ENCODE measurements at places on chromosomes 4 and X. TPM values are rescaled to one million over a fixed set of nuclear protein-coding genes. Genes with fewer than 3 reads are reported as not detected.
A peak's percentile ranks its signal among the peaks of the same experiment; 100 is the strongest.

DNA sequence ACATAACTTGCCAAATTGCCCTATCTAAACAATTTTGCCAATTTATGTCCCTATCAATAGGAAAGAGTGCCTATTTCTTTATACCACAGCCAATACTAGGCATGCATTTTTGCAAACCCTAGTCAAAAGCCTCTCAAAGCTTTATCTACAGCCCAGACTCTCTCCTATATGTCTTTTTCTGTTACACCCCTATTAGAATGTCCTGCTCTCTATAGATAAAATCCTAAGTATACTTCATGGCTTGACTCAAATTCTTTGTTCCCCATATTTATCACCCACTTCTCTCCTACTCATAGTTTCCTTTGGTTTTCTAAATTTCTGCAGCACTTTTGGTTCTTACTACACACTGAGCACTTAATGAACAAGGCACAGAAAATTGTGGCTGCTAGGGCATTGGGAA lies 38.0 kb downstream of the NUP62CL start:
- no peak for DNase-seq
- H3K4me1 ChIP-seq = no peaks in the 10 kb centered on the region
- H3K4me3 ChIP-seq = no peak overlapping the region
- H3K27me3 ChIP-seq = no peaks in the 10 kb centered on the region

- DNase-seq = no peak
- H3K4me3 ChIP-seq = no peak overlapping the region
- no peaks in the 10 kb centered on the region for H3K27me3 ChIP-seq
- H3K27ac ChIP-seq = no peak overlapping the region
- no peaks in the 10 kb centered on the region for H3K36me3 ChIP-seq
- H3K4me1 ChIP-seq = no peaks in the 10 kb centered on the region
Observed at GRCh38 chr4:139547979-139548378, 8.0 kb downstream of the SETD7 start.

DNA sequence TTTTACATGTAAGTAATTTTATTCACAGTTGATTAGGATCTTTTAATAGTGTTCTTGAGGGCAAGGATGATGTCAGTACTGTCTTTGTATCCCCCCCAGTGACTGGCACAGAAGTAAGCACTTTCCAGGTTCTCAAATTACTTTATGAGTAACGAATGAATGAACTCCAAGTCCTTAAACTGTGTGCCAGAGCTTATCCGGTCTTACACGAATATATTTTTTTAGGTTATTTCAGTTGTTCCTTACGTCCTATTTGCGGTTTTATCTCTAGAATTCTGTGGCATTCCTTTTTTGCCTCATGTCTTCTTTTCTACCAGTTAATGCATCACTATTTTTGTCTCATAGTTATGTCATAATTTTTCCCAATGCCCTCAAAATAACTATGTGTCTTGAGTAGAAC lies 106.9 kb upstream of the MID1IP1 start:
- H3K36me3 ChIP-seq = no peaks in the 10 kb centered on the region
- H3K27me3 ChIP-seq = no peaks in the 10 kb centered on the region
- H3K4me3 ChIP-seq = no peak overlapping the region
- DNase-seq = no peak
- no peaks in the 10 kb centered on the region for H3K4me1 ChIP-seq

DNA sequence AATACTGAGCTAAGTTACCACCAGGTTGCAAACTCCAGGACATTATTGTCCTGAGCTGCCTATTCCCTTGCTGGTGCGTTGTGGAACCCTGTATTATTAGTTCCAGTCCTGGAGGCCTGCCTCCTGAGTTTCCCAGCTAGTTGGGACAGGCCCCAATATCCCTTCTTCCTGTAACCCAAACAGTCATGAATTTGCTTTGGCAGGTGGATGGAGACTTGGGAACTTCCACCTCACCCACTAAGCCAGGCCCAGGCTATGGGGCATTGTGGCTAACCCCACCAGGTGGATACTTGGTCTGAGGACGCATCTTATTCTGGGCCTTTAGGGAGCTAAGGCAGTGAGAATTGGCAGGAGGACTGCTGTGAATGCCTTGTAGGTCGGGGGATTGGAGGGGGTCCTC lies 5.0 kb downstream of the RBM3 start:
- no peaks in the 10 kb centered on the region for H3K27me3 ChIP-seq
- no peak for DNase-seq
- no peaks in the 10 kb centered on the region for H3K36me3 ChIP-seq
- no peak overlapping the region for H3K4me3 ChIP-seq
- H3K27ac ChIP-seq = no peak overlapping the region

DNA sequence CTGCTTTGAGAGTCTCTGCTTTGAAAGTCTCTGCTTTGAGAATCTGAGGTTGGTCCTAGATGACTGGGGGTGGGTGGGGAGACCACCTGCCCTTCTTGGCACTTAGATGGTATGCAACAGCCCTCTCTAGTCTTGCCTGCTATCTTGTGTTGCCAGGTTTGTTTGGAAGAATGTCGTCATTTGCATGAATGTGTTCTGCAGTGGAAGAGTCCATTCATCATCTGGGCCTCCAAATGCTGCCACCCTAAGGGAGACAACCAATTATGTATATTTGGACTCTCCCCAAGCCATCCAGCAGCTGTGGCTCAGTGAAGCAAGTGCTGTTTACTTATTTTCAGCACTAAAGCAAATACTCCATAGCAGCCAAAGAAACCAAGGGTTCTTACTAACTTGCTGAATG lies 44.6 kb upstream of the TRPC5OS start:
- H3K36me3 ChIP-seq = no peaks in the 10 kb centered on the region
- H3K27ac ChIP-seq = no peak overlapping the region
- peaks cover 43% of the 10 kb centered on the region for H3K27me3 ChIP-seq
- no peaks in the 10 kb centered on the region for H3K4me1 ChIP-seq
- no peak for DNase-seq

- no peaks in the 10 kb centered on the region for H3K27me3 ChIP-seq
- H3K36me3 ChIP-seq = no peaks in the 10 kb centered on the region
- no peak overlapping the region for H3K4me3 ChIP-seq
Observed at GRCh38 chr4:128942607-128943006, 133.1 kb downstream of the JADE1 start.

- no peak overlapping the region for H3K27ac ChIP-seq
- no peaks in the 10 kb centered on the region for H3K4me1 ChIP-seq
- H3K36me3 ChIP-seq = no peaks in the 10 kb centered on the region
- H3K27me3 ChIP-seq = no peaks in the 10 kb centered on the region
- no peak overlapping the region for H3K4me3 ChIP-seq
Observed at GRCh38 chrX:46262304-46262703, 282.9 kb downstream of the ZNF674 start.

GRCh38 chrX:9333873-9334560 lies 130.8 kb upstream of the TBL1X start:
- H3K27ac ChIP-seq = no peak overlapping the region
- no peak for DNase-seq
- H3K4me1 ChIP-seq = no peaks in the 10 kb centered on the region
- no peak overlapping the region for H3K4me3 ChIP-seq
- no peaks in the 10 kb centered on the region for H3K36me3 ChIP-seq

DNA sequence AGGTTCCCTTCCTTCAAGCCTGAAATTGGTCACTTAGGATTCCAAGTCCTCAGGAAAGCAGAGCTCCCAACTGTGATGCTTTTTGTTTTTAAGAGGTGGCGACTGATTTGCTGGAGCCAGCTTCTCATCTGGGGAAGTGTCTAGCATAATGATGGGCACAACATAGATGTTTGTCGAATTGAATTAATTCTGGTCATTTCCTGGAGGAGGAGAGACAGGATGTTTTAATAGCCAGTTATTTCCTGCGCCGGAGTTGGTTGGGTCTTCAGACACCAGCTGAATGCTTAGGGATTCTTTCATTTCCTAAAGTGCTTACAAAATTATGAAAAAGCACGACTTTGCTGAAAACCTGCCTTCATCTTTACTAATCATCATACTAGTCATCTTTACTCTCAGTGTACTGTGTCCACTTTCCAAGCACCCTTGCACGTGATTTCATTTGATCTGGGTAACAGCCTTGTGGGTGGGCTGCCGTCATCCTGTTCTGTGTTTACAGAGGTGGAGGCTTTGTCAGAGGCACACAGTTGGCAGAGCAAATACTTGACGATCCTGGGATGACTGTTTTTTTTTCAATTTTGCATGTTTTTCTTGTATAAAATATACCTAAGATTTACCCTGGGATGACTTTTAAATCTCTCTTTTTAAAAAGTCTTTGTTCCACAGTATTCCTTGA lies 49.5 kb downstream of the RGS12 start:
- peaks cover 4% of the 10 kb centered on the region for H3K4me1 ChIP-seq
- no peaks in the 10 kb centered on the region for H3K27me3 ChIP-seq
- no peak overlapping the region for H3K27ac ChIP-seq

DNA sequence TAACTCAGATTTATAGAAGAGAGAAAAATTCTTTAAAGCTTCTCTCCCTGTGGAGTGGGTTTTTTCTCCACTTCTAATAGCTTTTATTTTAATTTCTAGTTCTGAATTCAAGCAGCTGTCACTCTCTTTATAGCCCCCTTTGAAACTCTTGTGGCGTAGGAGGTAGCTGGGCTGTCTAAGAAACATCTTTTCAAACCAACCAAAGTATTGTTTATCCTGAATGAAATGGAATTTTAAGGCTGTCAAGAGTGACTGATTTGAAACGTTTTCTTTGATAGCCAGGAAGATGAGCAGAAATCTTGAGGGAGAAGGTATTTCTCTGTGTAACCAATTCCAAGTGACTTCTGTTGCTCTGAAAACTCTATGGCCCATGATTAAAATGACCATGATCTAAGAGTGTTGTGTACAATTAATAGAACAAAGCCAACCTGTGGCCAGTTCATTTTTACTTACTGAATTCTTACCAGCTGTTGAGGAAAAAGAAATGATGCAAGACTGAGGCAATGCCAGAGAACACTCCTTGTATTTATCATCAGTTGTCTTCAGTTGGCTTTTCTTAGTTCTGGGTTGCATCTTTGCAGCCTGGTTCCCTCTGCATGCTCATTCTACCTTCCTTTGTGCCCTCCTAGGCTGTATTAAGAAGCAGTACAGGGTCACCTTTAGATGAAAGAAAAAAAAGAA lies 298.4 kb downstream of the ARHGAP10 start:
- H3K4me1 ChIP-seq = no peaks in the 10 kb centered on the region
- no peak overlapping the region for H3K4me3 ChIP-seq
- H3K27ac ChIP-seq = no peak overlapping the region
- H3K36me3 ChIP-seq = no peaks in the 10 kb centered on the region
- no peak for DNase-seq

Gene RBM3
- 213 TPM for total RNA-seq

Gene RIPPLY1
- not detected for total RNA-seq

Gene BEX1
- total RNA-seq = 2.0 TPM

DNA sequence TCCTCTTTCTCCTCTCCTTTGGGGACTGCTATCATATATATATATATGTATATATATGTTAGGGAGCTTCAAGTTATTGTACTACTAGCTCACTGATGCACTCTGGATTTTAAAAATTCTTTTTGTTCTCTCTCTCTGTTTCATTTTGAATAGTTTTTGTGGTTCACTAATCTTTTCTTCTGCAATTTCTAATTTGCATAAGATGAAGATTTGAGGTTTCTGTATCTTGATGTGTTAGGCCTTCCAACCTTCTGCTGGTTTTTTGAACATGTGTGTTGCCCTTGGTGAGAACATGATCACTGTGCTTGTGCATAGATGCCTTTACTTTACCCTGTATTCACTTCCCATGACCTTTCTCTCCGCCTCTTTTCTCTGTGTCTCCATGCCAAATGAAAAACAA lies 7.8 kb upstream of the ZNF718 start:
- H3K36me3 ChIP-seq = no peaks in the 10 kb centered on the region
- no peak for DNase-seq
- H3K27me3 ChIP-seq = peaks cover 4% of the 10 kb centered on the region
- no peak overlapping the region for H3K4me3 ChIP-seq
- no peaks in the 10 kb centered on the region for H3K4me1 ChIP-seq

- H3K27ac ChIP-seq = no peak overlapping the region
- no peaks in the 10 kb centered on the region for H3K27me3 ChIP-seq
- no peaks in the 10 kb centered on the region for H3K36me3 ChIP-seq
- H3K4me1 ChIP-seq = no peaks in the 10 kb centered on the region
Observed at GRCh38 chr4:147724468-147725201, 7.3 kb upstream of the ARHGAP10 start.

DNA sequence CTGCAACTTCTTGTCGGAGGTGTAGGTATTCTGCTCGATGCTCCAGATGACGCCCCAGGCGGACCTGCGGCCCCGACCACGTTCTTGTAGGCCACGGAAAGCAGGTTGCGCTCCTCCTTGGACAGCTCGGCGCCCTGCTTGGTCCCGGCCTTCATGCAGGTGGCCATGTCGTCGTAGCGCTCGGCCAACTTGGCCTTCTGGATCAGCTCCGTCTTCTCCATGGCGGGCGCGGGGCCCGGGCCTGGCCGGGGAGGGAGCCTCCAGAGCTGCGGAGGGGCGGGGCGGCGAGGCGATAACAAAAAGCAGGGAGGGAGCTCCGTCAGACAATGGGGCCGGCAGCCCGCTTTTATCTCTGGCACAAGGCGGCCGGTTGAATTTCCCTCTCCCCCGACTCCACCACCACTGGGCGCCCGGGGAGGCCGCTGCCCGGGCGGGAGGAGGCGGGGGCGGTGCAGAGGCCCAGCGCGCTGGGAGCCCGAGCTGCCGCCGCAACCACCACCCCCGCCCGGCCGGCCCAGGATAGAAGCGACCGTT lies 28.3 kb upstream of the DRP2 start:
- peak overlapping the region; percentile 17 for H3K4me3 ChIP-seq
- no peaks in the 10 kb centered on the region for H3K36me3 ChIP-seq
- H3K27ac ChIP-seq = no peak overlapping the region

Gene PTPN13
- 36.3 TPM for total RNA-seq

Gene HMX1
- not detected for total RNA-seq

DNA sequence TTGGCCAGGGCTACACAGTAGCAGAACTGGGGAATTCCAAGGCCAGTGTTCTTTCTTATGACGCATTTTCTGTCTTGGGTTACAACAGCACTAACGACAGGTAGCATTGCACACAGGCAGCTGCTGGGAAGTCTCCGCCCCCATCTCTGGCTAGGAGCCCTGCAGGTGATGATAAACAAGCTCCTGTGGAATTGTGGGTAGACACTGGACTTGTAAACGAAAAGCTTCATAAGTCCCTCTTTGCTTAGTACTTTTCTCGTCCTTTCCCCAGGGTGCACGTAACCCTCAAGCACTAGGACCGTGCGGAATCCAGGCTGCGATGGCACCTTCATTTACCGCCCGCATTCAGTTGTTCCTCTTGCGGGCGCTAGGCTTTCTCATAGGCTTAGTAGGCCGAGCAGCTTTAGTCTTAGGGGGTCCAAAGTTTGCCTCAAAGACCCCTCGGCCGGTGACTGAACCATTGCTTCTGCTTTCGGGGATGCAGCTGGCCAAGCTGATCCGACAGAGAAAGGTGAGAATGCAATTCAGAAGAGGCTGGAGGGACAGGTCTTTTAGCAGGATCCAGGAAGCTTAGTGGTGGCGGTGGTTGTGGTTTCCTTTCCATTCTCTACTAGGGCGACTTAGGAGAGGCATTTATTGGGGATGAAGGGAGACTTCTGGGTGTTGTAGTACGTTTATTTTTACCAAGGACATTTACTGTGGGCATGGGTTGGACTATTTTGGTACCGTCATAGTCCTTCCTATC lies at the start of gene FAAH2:
Gene FAAH2 (plus strand): TSS at position 200 of the 745 bp plus-strand sequence. CDS start 120 bp downstream, at position 320.
- no peaks in the 10 kb centered on the region for H3K27me3 ChIP-seq
- peak within 1 kb of the TSS; percentile 79 for H3K27ac ChIP-seq
- peak; percentile 57 for DNase-seq
- H3K4me3 ChIP-seq = peak within 1 kb of the TSS; percentile 67
- H3K4me1 ChIP-seq = no peaks in the 10 kb centered on the region
- H3K36me3 ChIP-seq = no peaks in the 10 kb centered on the region
